D341Med (cell line): ENCODE measurements at places on chromosomes 7 and 10.

DNA sequence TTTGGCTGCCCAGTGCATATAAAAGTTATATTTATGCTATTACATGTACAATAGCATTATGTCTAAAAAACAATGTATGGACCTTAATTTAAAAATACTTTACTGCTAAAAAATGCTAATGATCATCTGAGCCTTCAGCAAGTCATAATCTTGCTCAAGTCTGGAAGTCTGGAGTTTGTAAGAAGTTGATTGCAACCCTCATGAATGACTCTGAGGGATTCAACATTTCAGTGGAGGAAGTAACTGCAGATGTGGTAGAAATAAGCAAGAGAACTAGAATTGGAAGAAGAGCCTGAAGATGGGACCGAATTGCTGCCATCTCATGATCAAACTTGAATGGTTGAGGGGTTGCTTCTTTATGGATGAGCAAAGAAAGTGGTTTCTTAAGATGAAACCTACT lies 13.0 kb upstream of the ADAMTS14 start:
- no peak for DNase-seq

- no peak for DNase-seq
Observed at GRCh38 chr10:121312587-121312986, 285.7 kb downstream of the FGFR2 start.

GRCh38 chr7:32588657-32589056 lies 93.4 kb downstream of the AVL9 start:
- no peak for DNase-seq

DNA sequence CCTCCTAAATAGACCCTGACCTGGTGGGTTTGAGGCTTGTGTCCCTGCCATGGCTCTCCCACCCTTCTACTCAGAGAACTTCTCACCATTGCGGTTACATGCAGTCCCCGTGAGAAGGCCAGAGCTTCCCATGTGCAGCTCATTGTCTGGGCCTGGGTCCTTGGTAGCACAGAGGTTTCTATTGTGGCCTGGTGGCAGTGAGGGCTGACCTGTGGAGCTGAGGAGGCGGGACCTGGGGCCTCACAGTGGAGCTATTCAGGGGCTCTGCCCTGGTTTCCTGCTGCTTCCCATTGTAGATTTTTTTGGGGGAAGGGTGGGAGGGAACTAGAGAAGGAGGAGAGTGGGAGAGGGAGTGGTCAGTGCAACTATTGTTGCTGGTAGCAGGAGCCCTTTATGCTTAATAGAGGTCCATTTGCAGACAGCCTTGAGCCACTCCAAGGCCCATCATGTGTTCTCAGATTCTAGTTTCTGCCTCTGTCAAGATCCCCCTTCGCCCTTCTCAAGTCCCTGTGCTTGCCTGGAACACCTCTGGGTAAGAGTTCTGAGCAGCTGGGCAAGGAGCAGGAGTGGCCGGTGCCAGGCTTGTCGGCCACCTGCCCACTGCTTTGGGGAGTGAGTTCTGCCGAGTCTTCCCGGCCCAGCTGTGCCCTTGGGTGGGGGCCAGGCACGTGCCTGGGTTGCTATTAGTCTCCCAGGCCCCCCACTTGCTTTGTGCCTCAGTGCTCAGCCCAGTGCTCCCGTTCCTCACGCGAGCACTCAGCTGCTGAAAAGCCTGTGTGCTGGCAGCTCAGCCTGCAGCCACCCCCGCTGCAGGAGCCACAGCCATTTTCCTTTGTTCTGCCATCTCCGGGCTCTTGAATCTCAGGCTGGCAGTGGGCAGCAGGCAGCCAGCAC lies 10.7 kb downstream of the TSPAN14 start:
- DNase-seq: peak; percentile 39

DNA sequence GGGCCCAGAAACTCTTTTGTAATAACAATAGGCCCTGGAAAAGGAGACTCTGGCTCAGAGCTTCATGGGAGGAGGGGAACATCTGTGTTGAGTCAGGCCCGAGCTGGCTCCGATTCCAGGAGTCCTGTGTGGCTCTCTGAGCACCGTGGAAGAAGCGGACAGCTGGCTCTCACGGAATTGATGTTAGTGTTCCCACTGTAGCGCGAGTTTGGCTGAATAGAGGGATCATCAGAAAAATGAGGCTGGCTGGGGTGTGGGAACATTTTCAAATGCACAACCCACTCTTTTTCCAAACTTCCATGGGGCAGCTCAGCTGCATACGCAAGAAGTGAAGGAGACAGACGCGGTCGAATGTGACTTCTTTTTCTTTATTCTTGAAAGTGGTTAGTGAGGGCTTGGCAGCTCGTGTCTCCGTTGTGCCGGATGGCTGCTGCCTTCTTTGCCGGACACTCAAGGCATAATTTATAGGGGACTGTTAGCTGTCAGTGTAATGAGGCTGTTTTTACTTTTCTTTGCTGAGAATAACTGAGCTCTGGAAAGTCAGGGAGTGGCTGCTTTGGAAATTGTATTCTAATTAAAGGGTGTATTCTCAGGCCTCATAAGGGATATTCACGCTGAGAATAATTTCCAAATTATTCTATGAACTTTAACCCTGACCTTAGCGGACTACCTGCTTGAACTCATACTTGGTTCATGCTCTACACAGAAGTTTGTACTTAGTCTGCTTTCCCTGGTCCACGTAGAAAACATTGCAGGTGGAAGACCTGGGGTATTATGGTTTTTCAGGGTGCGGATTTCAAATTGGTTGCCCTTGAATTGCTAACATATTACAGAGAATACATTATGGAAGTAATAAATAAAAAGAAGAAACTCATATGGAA lies 23.1 kb downstream of the MDFIC start:
- no peak for DNase-seq

DNA sequence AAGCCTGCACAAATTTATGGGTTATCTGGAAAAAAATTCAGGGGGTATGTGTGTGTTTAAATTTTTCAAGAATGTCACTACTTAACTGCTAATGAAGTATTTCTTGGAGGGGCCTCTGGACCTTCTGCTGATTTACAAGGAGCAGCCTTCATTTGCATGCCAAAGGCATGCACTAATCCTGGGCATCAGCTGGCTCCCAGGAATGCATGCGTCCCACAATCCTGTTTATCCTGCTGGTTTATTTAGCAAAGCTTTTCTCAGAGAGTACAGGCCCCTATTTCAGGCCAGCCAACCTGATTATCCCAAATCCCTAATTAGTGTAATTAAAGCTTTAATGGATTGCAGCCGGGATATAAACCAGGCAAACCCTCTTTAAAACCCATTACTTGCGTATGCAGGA lies 170.4 kb downstream of the TAX1BP1 start:
- peak; percentile 84 for DNase-seq

GRCh38 chr10:132212816-132213215 lies 26.1 kb downstream of the DPYSL4 start:
- DNase-seq: no peak

GRCh38 chr10:43362191-43362839 lies 9.1 kb upstream of the FXYD4 start:
- peak; percentile 49 for DNase-seq

DNA sequence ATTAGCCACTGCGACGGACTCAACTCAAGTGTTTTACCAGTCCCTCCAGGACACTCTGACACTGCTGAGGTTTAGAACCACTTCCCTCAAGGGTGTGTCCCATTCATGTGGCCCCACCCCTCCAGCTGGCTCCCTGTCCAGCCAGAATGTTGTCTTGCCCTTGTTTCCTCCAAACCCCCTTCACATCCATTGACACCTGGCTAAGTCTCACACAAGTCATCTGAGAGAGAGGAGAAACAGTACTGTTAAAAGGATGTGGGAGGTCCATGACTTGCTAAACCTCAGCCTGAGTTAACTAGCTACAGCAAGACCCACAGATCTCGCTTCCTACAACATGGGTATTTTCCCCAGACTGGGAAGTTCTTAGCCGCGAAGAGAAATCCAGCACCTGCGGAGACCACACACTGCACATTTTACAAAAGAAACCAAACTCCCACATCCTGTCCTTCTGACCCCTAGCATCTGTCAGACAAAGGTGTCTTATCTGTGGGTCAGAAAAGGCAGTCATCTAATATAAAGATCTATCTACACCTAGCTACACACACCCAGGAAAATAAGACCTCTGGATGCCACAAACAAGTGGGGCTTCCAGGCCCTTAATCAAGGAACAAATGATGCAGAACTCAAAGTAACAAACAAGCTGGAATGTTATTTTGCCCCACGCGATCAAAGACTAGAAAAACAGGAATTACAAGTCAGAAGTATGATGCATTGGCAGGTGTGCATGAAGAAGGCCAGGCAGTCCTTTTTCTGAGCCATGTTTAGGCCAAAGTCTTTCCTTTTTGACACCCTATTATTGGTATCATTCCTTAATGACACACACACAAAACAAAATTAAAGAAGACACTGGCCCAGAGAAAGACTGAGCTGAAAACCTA lies 13.9 kb downstream of the OSBPL3 start:
- no peak for DNase-seq

DNA sequence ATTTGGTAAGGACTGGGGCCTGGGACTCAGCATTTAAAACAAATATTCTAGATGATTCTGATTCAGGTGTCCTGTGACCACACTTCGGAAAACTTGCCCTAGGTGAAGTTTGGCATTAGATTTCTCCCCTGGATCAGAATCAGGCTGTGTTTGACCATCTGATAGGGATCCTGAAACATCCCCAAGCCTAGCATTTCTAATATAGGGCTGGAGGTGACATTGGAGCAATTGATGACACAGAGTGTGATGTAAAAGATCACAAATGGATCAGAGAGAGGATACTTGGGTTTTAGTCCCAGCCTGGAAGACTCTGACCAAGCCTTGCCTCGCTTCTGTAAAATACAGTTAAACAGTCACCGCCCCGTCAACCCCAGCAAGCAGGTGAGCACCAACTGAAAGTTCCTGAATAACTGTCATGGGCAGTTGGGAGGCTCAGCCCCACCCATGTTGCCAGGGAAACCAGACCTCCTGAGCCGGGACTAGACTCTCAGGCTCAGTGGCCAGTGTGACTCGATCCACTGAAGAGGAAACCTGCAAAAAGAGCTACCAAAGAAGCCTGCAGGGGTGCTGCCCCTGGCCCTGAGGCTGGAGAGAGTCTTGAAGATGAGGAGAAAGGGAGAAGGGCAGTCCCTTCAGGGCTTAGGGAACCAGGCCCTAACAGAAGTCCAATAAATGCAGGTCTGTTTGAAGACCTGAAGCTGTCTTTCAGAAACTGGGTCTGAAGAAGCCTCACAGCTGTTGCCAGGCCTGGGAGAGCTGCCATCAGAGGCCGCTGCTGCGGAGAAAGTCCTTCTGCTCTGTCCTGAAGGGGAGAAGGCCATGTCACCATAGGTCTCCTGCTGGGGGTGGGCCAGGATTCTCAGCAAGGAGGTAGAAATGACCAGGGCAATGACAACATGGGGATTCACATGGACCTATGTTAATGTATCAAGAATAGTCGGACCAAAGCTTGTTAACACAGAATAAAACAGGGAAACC lies 126.1 kb upstream of the KCNMA1 start:
- DNase-seq: no peak

DNA sequence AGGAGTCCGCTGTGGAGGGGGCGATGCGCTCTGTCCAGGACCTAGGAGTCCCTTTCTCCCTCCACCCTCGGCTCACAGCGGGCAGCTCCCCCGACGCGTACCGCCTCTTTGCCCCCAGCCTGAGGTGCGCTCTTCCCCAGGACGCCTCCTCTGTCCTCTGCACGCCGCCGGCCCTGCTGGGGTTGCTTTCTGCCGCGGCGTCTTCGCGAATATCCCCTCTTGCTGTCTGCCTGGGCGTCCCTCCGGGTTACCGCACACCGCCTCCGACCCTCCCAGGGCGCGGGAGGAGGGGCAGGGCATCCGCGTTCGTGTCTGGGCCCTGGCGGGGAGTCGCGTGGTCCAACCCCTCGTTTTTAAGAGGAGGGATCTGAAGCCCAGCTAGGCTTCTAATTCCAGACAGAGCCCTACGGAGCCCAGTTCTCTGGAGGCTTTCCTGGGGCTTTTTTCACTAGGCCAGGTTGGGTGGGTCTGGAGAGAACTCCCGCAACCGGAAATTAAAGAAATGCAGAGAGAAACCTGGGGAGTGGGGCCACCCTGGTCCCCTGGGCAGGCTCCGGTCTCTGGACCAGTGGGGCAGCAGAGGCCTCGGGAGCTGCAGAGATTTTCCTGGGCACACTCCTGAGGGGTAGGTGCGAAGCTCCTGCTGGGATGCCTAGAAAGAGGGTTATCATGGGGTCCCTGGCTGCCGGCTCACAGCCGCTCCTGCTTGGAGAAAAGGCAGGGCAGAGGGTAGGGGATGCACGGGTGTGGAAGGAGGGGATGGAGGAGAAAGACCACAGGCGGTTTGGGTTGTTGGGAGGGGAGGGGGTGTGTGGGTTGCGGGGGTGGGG lies 166.9 kb downstream of the UBE2H start:
- DNase-seq: no peak

- DNase-seq: no peak
Observed at GRCh38 chr7:78329001-78329655, 530.6 kb downstream of the PHTF2 start.

DNA sequence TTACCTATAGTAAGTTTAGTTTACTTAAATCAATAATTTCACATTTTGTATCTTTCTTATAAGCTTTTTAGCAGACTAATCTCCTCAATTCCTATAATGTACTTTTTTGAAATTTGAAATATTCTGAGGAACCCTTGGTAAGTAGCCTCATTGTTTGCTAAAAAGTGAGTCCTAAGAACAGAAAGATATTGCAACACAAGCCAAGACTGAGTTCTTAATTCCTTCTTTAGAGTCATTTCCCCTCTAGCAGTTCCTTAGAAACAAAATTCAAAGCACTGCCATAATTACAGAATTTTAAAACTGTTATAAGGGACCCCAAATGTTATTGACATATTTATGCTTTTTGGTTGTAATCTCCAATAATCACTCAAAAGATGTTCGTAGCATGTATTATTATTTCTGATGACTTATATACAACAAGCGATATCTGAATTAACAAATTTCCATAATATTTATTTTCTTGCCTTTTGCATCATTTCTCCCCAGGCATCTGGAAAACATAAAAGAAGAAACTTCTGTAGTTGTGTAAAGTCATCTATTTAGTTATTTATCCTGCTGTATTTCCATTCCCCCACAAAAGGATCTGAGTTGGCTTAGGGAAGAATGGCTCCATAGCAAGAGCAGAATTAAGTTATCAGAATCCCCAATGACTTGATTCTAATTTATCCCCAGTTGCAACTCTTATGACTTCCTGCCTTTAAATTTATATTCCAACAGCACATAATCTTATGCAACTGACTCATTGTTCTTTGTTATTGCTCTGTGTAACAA lies 67.8 kb downstream of the TMEM26 start:
- DNase-seq: no peak

DNA sequence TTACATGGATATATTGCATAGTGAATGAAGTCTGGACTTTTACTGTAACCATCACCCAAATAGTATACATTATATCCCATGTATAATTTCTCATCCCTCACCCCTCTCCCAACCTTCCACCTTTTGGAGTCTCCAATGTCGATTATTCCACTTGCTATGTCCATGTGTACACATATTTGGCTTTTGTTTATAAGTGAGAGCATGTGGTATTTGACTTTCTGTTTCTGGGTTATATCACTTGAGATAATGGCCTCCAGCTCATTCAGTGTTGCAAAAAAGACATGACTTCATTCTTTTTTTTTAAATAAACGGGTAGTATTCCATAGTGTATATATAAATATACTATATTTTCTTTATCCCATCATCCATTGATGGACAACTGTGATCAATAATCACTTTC lies 288.6 kb upstream of the BMPER start:
- DNase-seq: no peak
